ENCODE measurements at places on chromosomes 7 and 10.

GRCh38 chr7:106757846-106758245 lies 96.9 kb upstream of the CCDC71L start:
- DNase-seq = peak; percentile 59

DNA sequence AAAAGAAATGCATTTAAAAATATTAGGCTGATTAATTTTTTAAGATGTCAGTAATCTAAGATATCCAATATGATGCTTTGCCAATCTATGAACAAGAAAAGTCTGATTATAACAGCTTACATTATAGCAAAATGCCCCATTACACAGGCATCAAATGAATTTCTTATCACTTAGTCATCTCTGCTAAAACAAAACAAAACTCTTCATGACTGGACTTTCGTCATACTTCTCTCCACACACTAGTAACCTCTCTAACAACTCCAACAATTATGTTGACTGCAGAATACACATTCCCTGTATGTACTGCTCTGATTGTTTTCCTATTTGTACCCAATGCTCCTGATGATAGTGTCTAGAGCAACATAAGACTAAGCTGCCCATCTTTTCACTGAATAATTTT lies 3.8 kb upstream of the MKI67 start:
- DNase-seq = no peak

GRCh38 chr7:151425670-151426440 lies 14.1 kb downstream of the CRYGN start:
- DNase-seq = peak; percentile 63

DNA sequence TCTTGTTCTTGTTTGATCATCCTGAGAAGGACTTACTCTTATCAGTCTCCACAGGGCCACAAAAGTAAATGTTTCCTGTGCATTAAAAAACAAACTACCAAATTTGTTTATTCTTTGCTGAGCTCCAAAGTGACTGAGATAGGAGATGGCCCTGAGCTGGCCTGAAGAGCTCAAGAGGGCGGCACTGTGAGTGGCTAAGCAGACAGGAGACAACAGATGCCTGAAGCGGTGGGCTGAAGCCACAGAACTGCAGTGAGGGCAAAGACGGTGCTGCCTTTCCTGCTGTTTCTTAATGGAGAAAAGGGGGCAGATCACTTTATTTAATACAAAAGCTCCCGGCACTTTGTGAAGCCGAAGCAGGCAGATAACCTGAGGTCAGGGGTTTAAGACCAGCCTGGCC lies 379.6 kb downstream of the ARL4A start:
- no peak for DNase-seq

DNA sequence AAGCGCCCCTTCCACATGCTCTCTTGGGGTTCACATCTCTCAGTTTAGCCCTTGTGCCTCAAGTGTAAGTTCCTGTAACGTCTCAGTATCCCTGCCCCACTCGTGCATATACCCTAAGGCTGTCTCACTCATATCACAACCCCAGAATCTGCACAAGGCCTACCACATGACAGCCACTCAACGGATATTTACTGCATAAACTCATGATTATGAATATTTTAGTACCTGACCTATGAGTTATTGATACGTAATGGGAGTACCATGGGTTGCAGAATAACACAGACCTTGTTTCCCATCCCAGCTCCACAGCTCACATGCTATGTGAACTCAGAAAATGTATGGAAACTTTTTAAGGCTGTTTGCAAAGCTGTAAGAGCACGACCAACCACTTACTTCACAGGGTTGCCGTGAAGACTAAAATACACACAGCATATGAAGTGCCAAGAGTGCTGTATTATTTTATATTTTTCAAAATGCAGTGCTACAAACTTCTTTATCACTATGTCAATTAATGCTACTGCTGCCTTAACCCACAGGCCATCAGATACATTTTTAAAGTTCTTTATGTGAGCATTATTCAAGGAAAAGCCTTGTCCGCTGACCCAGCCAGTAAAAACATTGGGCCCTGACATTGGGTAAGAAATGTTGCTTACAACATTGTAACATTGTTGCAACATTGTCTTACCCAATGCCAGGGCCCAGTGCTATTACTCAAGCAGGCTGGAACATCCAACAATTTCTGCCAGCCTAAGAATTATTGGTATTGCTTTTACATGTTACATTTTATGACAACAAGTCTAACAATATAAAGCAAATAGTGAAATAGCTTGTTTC lies 97.2 kb downstream of the JAZF1 start:
- no peak for DNase-seq

DNA sequence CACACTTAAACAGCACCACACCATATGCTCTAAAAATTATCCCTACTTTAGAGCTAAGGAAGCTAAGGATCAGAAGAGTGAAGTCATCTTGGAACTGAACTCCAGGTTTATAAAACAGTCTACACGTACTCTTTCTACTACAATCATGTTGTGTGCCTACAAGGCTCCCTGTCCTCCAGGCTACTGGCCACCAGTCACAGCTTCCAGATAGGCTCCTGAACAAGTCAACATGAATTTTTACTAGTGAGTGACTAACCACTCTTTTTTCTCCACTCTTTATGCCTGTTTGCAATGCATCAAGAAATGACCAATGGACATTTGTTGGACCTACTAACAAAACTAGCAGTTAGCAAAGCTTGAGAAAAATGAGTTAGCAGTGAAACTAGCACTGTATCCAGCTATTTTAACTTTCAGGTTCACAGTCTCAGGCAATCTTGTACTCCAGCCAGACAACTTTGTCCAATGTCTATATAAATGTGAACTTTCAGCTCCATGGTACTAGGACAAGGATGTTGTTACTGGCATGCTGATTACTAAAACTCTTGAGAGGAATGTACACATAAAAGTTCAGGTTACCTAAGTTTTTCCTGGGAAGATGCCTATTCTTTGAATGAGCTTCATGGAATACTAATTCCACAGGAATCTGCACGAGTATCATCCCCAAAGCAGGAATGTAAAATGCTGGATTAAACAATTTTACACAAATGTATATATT lies 180.0 kb downstream of the BTAF1 start:
- no peak for DNase-seq

GRCh38 chr7:38319873-38320272 lies 46.4 kb upstream of the TARP start:
- no peak for DNase-seq

DNA sequence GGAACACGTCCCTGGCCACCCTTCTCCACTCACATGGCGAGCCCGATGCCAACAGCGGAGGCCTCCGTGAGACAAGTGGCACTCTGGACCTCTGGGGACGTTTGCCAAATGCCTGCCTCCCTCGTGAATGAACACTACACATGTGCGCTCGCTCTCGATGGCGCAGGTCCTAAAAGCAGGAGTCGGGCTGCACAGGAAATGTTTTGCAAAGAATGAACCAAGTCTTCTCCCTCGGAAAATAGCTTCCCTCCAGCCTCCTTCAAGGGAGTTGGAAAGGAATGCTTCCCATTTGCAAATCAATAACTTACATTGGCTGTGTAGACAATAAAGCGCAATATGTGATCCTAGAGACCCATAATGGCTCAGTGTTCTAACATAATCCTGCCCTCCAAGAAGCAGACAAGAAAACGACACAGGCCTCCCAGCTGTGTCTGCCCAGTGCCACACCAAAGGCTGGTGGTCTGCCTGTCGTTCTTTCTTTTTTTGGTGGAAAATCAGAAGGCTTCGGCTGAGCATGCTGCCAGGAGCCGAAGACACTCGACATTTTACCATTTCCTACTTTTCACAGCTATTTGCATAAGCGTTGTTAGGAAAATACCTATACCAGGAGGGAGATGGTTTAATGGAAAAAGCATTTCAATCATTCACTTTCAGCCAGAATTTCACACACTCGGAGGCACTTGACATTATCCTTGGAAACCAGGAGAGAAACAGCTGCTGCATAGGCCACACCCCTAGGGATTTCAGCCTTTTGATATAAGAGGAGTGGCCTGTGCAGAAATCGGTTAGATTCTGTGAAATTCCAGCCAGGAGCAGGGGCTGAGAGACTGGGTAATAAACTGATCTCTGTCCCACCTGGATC lies 38.4 kb downstream of the ATXN7L1 start:
- no peak for DNase-seq

GRCh38 chr10:132311338-132311939 lies 3.7 kb upstream of the STK32C start:
- DNase-seq = no peak

DNA sequence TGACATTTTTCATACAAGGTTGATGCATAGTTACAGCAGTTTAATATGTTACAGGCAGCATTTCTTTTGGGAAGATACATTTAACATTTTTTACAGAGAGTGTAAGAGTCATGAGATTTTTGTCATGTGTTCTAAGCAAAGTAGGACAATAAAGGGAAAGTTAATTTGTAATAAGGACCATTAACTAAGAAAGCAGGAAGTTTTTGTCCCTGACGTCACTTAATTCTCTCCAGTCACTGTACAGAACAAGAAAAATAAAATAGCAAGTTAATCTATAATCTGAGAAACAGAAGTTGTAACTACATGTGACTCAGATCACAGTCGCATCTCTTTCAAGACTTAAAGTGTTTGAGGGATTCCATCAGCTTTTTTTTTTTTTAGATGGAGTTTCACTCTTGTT lies 49.5 kb upstream of the CAPZA2 start:
- DNase-seq = no peak

DNA sequence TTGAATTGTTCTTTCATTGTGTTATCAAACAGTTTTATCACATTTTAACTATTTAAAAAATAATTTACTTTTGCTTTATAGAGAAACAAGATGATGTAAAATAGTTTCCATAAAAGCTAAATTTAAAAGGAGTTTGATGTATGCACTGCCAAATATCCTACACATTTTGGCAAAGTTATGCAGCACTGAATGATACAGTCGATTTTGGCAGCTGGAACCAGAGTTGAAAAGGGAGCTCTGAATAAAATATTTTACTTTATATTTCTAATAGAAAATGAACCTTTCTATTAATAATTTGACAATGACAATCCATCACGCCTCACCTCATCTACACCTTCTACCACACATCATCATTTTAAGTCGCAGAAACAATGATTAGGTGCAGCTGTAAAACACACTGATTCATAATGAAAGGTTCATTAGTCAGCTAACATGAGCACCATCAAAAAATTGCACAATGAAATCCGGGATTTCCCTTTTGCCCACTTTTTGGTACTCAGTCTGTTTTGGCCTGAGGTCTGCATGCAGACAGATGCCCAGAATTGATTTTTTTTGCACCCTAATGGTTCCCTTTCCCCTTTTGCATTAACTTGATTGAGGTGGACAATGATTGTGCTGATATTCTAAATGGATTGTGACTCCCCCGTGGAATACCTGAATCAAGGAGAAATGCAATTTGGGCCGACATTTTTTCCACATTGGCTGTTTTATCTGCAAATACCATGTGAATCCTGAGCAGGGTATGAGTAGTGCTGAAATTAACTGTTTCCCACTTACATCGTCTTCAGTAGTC lies 105.8 kb downstream of the THSD7A start:
- DNase-seq = no peak

DNA sequence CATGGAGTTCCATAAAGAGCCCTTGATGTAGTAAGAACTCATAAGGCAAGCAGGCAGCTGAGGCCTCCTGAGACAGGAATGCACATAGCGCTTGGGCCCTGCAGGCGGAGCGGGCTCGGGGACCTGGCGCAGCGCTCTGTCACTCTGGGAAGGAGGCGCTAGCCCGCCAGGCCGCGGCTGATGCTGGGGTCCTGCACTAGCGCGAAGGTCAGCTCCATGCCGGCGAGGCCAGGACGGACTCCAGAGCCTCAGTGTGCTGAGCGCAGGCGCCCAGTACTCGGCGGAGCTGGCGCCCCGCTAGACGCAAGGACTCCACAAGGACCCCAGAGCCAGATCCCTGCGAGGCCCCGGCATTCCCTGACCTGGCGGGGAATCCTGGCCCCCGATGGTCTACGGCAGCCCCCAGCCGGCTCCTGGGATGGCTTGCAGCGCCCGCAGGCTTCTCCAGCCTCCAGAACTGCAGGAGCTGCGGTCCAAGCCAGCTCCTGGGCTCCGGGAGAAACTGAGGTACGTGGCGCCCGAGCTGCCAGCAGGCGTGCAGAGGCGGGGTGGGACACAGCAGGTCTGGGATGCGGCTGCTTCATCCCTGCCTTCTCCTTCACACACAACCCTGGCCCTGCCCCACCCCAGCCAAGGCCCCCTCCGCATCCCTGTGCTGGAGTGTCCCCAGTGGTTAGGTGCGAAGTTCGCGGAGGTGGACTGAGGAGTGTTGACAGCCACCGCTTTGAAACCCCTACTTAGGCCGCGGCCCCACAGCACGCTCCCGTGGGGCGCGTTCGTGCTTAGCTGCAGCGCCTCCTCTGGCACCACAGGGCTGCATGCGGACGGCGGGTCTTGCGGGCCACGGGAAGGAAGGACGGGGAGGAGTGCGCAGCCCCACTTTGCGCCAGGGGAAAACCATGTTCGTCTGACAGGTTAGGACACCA lies 761.5 kb upstream of the POM121L12 start:
- DNase-seq = no peak

DNA sequence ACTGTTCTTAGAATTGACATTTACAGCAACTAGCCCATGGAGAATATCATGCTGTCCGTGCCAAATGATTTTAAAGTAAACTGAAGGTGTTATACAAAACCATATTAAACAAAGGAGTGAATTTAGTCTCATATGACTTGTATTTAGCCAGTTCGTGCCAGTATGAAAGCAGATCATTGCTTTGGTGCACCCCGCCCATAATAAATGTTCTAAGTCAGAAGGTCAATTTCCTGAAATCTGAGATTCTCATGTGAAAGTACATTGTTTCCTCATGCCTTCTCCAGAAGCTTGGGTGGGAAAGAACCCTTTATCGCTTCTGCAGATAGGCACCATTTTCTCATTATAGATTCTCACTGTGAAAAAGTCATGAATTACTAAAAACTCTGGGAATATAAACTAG lies 106.4 kb downstream of the CAMK1D start:
- peak; percentile 5 for DNase-seq

- DNase-seq = no peak
These were observed 506.1 kb upstream of the FZD8 start for GRCh38 chr10:36148207-36148606.

- DNase-seq = no peak
These were observed 123.4 kb upstream of the ZNF746 start for GRCh38 chr7:149620961-149621360.

- no peak for DNase-seq
These were observed 404.5 kb downstream of the ADRA2A start for GRCh38 chr10:111481261-111481826.

- no peak for DNase-seq
These were observed 2.7 kb downstream of the DLX5 start for GRCh38 chr7:97021747-97022490.

All from AG09319 (cell line).